HepG2 (cell line): ENCODE measurements at places on chromosomes 12 and 14.
A peak's percentile ranks its signal among the peaks of the same experiment; 100 is the strongest.

DNA sequence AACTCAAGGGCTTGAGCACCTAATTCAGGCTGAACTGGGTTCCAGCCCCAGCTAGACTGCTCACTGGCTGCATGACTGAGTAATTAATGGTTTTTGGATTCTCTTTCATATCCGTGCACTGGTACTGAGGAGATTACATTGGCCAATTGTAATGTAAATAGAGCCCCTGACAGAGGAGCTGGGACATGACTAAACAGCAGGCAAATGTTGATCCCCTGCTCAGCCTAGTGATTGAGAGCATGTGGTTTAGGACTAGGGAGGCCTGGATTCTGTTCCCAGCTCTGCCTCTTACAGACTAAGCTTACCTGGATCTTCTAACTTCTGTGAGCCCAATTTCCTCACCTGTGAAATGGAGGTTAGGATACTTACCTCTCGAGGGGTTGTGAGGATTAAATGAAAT is 204.3 kb downstream of the ESR2 start:
- no peak for DNase-seq
- no peaks in the 10 kb centered on the region for H3K27me3 ChIP-seq
- no peaks in the 10 kb centered on the region for H3K4me1 ChIP-seq
- no peak overlapping the region for H3K27ac ChIP-seq
- H3K4me3 ChIP-seq = no peak overlapping the region

- no peaks in the 10 kb centered on the region for H3K36me3 ChIP-seq
- peak overlapping the region; percentile 76 for H3K27ac ChIP-seq
- DNase-seq = no peak
- H3K27me3 ChIP-seq = no peaks in the 10 kb centered on the region; the same call in 2 of the 3 replicates
- peak overlapping the region; percentile 98 for H3K4me3 ChIP-seq
- H3K4me1 ChIP-seq = peaks cover 73% of the 10 kb centered on the region
These were observed 961 bp downstream of the CMAS start for GRCh38 chr12:22046968-22047390.

- no peaks in the 10 kb centered on the region for H3K36me3 ChIP-seq
- peak overlapping the region; percentile 51; the same call in 1 of the 2 replicates for H3K4me3 ChIP-seq
- no peak overlapping the region for H3K27ac ChIP-seq
- no peaks in the 10 kb centered on the region; the same call in 1 of the 2 replicates for H3K27me3 ChIP-seq
- no peak for DNase-seq
- peaks cover 36% of the 10 kb centered on the region for H3K4me1 ChIP-seq
These were observed 7.5 kb upstream of the ETFBKMT start for GRCh38 chr12:31651893-31652521.

GRCh38 chr12:124347805-124348658 is 53.1 kb downstream of the RFLNA start:
- peaks cover 10% of the 10 kb centered on the region for H3K4me1 ChIP-seq
- DNase-seq = peak; percentile 27
- H3K27me3 ChIP-seq = no peaks in the 10 kb centered on the region
- H3K36me3 ChIP-seq = peaks cover 17% of the 10 kb centered on the region
- no peak overlapping the region for H3K27ac ChIP-seq
- no peak overlapping the region for H3K4me3 ChIP-seq

- no peak for DNase-seq
- no peaks in the 10 kb centered on the region for H3K27me3 ChIP-seq
- H3K27ac ChIP-seq = no peak overlapping the region
- H3K36me3 ChIP-seq = peaks cover 41% of the 10 kb centered on the region; the same call in 2 of the 3 replicates
These were observed 149.9 kb downstream of the FOXN3 start for GRCh38 chr14:89267163-89267562.

GRCh38 chr14:26175658-26176057 is 422.2 kb downstream of the NOVA1 start:
- no peaks in the 10 kb centered on the region for H3K4me1 ChIP-seq
- H3K4me3 ChIP-seq = no peak overlapping the region
- no peaks in the 10 kb centered on the region for H3K27me3 ChIP-seq
- no peak for DNase-seq

GRCh38 chr14:99981806-99982205 is 83.4 kb upstream of the EVL start:
- no peaks in the 10 kb centered on the region for H3K36me3 ChIP-seq
- H3K4me3 ChIP-seq = no peak overlapping the region
- no peak overlapping the region for H3K27ac ChIP-seq
- H3K27me3 ChIP-seq = no peaks in the 10 kb centered on the region
- no peaks in the 10 kb centered on the region for H3K4me1 ChIP-seq
- no peak for DNase-seq

DNA sequence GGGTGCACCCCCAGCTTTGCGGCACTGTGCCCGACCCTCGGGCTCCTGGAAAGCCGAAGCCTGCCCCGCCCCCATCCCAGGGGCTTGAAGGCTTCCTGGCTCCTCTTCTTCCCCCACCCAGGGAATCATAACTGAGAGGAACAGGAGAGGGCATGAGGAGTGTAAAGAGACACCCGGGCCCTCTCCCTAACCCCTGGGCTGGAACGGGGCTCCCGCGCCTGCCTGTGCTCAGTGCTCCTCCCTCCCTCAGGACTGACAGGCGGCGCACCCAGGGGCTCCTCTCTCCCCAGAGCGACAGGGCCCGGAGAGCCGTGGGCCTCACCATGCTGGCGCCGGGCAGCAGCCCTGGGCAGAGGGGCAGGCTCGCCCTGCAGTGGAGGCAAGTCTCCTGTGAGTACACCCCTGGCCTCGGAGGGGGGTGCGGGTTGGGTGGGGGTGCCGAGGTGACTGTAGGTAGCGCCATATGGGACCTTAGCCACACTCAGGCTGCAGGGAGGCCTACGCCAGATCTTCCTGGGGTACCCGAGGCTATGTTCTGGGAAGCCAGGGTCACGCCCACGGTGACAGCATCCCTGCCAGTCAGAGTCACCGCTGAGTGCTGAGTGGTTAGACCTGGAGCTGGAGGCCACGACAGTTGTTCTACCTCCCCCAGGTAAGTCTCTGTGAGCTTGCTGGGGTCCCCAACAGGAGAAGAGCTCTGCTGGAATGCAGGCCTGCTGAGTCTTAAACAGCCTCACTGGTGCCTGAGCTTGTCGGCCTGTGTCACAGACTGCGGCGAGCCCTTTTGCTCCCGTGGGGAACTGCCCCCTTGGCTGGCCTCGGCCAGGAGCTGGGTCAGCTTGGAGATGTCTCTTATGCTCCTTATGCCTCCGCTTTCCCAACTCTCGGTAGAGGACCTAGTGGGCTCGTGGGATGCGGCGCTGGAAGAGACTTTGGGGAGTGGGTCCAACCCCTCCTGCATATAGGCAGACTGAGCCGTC is 7.8 kb downstream of the LRTM2 start:
- H3K36me3 ChIP-seq = no peaks in the 10 kb centered on the region
- peaks cover 39% of the 10 kb centered on the region for H3K27me3 ChIP-seq
- no peak for DNase-seq
- H3K4me3 ChIP-seq = no peak overlapping the region
- H3K4me1 ChIP-seq = peaks cover 37% of the 10 kb centered on the region

- no peak for DNase-seq
- H3K27me3 ChIP-seq = peaks cover 17% of the 10 kb centered on the region
- H3K4me3 ChIP-seq = no peak overlapping the region
- H3K27ac ChIP-seq = no peak overlapping the region
These were observed 81.0 kb downstream of the CCDC92 start for GRCh38 chr12:123891516-123892179.

- no peak for DNase-seq
- no peak overlapping the region for H3K27ac ChIP-seq
- H3K4me3 ChIP-seq = peak overlapping the region; percentile 48
- peaks cover 14% of the 10 kb centered on the region for H3K4me1 ChIP-seq
- H3K36me3 ChIP-seq = no peaks in the 10 kb centered on the region
These were observed 12.6 kb upstream of the TTC7B start for GRCh38 chr14:90828642-90829487.

DNA sequence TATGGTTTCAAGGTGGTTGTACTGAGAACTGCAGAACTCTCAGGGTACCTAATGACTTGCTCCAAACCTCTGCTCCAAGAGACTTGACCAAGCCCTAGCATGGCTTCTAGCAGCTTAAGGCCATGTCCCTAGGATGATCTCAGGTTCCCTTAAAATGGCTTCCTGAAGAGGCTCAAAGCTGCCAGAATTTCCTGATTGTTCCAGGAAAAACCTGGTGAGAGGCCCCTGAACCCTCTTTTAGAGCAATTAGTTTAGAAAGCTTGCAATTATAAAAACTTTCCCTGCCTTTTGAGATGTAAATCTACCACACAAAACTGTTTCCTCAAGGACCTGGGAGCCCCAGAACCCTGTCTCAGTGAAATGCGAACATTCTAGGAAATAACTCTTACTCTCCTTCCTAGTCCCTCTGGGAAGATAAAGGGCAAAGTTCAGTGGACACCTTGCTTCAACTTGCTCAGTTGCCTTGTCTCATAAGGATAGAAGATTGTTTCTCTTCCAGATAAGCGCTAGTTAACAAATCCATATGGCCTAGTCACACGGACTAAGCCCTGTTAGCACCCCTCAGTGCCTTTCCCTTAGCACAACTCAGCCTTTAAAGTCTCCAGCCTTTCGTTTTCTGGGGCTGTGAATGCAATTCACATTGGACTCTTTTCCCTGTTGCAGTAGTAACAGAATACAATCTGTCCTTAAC is 2.5 kb downstream of the CMAS start:
- H3K4me3 ChIP-seq = no peak overlapping the region
- H3K27me3 ChIP-seq = no peaks in the 10 kb centered on the region; the same call in 2 of the 3 replicates
- peaks cover 58% of the 10 kb centered on the region for H3K4me1 ChIP-seq
- no peak for DNase-seq
- no peaks in the 10 kb centered on the region for H3K36me3 ChIP-seq
- H3K27ac ChIP-seq = no peak overlapping the region

DNA sequence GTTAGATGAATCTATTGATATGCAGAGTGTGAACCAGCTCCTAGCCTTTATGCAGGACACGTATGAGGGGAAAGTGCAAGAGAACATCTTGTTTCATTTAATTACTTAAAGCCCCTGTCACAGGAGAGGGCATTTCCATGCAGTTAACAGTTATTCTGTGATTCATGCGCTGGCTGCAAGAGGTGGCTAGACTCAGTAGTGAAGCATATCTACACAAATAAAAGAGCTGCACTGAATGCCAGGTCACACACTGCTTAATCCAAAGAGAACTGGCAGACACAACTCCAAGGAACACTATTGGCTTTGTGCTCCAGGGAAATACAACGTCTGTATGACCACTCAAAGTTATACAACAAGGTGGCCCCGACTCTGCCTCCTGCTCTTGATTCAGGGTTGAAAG is 394.1 kb downstream of the C12orf75 start:
- H3K4me1 ChIP-seq = no peaks in the 10 kb centered on the region
- H3K27ac ChIP-seq = no peak overlapping the region
- no peak for DNase-seq
- H3K27me3 ChIP-seq = no peaks in the 10 kb centered on the region
- H3K4me3 ChIP-seq = no peak overlapping the region
- H3K36me3 ChIP-seq = no peaks in the 10 kb centered on the region

DNA sequence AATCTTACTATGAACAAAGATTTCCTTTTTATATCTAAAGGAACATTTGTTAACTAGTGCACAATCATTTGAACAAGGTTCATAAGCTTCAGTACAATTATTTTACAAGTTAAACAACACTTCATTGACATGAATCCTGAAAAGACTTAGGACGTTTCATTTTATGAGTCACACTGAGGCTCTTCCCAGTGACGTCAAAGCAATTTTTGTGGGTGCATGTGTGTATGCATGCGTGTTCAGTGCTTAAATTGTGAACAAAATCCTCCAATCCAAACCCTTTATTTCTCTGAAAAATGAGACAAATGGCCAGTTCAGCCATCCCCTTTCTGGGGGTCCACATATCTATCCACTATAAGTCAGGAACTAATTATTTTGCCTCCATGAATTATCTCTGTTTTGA is 2.9 kb downstream of the LMNTD1 start:
- no peaks in the 10 kb centered on the region for H3K36me3 ChIP-seq
- no peaks in the 10 kb centered on the region; the same call in 1 of the 2 replicates for H3K27me3 ChIP-seq
- H3K4me1 ChIP-seq = no peaks in the 10 kb centered on the region
- no peak for DNase-seq

GRCh38 chr14:92906420-92906819 is 16.5 kb upstream of the CHGA start:
- peaks cover 46% of the 10 kb centered on the region for H3K4me1 ChIP-seq
- H3K4me3 ChIP-seq = 0 out of 2 replicates have a peak overlapping the region, but pooled peaks have one; percentile 16
- H3K27me3 ChIP-seq = peaks cover 16% of the 10 kb centered on the region; the same call in 2 of the 3 replicates

- H3K27me3 ChIP-seq = peaks cover under 1% of the 10 kb centered on the region; the same call in 1 of the 2 replicates
- no peak overlapping the region for H3K27ac ChIP-seq
- H3K36me3 ChIP-seq = peaks cover 10% of the 10 kb centered on the region; the same call in 2 of the 3 replicates
- peak; percentile 33 for DNase-seq
- H3K4me1 ChIP-seq = peaks cover 43% of the 10 kb centered on the region
These were observed 1.1 kb downstream of the PPP2R5C start for GRCh38 chr14:101762530-101763101.

GRCh38 chr12:45986641-45987339 is 3.6 kb downstream of the SCAF11 start:
- no peak for DNase-seq
- H3K4me1 ChIP-seq = peaks cover 64% of the 10 kb centered on the region
- no peak overlapping the region for H3K4me3 ChIP-seq
- H3K27me3 ChIP-seq = no peaks in the 10 kb centered on the region

DNA sequence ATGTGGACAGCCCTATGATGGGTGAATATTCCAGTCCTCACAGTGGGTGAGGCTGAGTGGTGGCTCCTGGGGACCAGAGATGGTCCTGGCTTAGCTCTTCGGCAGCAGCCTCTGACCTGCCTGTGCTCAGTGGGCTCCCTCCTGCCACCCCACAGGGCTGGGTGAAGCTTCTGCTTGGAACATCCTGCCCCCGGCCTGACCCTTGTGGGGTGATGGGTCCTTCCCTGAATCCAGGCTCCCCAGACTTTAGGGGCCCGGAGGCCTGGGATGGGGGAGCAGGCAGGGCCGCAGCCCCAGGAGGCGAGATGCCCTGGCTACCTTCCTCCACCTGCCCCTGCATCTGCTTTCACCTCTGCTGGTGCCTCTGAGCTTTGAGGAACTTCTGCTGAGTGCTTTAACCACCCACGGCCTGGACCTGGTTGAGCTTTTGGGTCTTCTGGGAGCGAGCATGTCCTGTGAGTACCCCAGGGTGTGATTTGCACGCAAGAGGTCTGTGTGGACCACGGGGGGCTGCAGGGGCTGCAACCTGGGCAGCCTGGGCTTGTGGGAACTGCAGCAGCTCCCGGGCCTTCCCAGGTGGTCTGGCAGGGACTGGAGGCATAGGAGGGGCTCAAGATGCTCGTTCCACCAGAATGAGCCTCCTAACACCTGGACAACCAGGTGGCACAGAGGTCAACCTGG is 159.5 kb downstream of the KIF26A start:
- H3K36me3 ChIP-seq = no peaks in the 10 kb centered on the region
- H3K27me3 ChIP-seq = peaks cover 4% of the 10 kb centered on the region; the same call in 1 of the 2 replicates
- no peak overlapping the region for H3K27ac ChIP-seq
- H3K4me3 ChIP-seq = no peak overlapping the region
